ENCODE measurements at places on chromosomes 2 and 18. TPM values are rescaled to one million over a fixed set of nuclear protein-coding genes. Genes with fewer than 3 reads are reported as not detected.

The SYT4 gene
- polyA plus RNA-seq, result 0.43 TPM

DNA sequence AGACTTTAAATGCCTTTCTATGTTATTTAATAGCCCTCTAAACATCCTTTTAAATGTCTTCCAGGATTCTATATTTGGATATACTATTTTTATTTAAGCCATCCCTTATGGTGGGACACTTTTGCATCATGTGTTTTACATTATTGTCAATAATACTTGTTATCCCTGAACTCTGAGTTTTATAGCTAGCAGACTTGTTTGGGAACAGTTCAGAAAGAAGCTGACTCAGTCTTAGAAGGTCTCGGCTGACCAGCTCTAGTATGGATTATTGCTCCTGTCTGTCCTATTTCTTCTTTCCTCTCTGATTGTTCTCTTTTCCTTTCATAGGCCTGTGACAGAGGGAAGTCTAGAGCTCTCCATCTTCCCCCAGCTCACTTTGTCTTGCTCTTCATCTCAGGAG lies 77.3 kb upstream of the CXCR4 start:
- DNase-seq, result no peak

DNA sequence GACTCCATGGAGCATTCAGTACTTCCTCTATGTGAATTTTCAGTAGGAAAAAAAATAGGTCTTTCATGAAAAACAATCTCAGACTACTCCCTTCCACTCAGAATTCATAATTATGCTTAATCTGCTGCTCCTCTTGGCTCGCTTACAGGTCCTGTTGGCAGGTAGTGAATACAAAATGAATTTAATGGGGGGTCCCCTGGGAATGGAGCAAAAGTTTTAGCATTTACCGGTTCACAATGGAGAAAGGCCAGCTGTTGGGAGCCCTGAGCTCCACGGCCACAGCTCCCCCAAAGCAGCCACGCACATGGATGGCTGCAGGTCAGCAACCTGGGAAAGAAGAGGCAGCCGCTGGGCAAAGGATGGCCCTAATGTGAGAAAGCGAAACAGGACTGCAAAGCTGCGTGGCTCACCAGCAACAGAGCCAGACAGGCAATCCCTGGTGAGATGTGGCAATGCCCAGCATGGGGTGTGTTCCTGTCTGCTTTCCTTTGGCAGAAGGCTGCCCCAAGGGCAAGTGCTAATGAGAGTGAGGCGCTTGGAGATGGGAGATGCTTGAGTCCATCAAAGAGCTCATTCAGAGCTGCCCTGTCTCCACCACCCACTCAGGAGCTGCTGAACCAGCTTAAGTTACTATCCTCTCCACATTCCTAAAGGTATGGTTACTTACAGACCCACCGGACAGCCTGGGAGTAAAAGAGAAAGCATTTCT lies 447.4 kb downstream of the EPHA4 start:
- no peak for DNase-seq

DNA sequence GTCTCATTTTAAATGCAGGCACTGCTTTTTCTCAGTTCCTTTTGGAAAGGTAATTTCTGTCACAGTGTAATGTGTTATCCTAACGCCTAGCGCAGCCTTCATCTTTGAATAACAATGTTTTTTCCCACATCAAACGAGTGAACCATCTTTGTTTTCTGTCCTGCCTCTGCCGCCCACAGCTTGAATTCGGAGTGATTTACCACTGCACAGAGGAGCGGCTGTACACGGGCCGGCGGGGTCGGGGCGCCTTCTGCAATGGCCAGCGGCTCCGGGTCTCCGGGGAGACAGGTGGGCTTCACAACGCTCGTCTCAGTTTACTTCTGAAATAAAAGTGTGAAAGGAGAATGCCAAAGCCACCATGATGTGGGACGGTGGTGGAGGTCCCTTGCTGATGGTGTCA lies 32.8 kb downstream of the IMPA2 start:
- no peak for DNase-seq

- DNase-seq, result no peak
Observed at GRCh38 chr2:165294912-165295311, 55.7 kb downstream of the SCN2A start.

DNA sequence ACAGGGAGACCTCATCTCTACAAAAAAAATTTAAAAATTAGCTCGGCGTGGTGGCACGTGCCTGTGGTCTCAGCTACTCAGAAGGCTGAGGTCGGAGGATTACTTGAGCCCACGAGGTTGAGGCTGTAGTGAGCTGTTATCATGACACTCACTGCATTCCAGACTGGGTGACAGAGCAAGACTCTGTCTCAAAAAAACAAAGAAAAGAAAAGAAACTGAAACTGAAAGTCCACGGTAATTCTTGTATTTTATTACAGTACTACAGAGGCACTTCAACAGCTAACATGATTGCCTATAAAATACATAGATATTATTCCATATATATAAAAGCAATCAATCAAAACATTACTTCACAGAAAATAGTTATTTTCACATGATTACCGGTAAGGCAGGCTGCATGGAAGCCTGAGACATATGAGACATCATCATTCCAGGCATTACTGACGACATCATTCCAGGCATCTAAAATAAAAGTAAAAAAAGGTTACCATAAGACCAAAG lies 23.1 kb downstream of the PRPF40A start:
- no peak for DNase-seq

DNA sequence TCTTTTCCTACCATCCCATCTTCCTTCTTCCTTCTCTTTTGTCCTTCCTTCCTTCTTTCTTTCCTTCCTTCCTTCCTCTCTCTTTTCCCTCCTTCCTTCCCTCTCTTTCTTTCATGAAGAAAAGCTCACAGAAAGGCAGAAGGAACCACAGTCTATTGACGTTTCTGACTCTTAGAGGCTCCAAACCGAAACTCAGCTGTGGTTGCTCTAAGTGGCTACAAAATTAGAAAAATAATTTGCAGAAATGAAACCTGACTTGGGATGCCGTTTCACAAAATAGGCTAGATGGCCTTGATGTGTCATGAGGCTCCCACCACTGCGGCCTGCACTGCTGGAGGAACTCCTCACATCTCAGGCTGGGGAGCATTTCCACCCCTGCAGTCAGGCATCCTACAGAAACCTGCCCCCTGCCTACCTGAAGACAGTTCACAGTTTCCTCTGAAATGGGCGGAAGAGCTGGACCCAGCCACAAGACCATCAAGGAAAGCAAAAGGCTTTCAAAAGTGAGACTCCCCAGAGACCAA lies 165.6 kb downstream of the SMAD7 start:
- DNase-seq, result no peak

DNA sequence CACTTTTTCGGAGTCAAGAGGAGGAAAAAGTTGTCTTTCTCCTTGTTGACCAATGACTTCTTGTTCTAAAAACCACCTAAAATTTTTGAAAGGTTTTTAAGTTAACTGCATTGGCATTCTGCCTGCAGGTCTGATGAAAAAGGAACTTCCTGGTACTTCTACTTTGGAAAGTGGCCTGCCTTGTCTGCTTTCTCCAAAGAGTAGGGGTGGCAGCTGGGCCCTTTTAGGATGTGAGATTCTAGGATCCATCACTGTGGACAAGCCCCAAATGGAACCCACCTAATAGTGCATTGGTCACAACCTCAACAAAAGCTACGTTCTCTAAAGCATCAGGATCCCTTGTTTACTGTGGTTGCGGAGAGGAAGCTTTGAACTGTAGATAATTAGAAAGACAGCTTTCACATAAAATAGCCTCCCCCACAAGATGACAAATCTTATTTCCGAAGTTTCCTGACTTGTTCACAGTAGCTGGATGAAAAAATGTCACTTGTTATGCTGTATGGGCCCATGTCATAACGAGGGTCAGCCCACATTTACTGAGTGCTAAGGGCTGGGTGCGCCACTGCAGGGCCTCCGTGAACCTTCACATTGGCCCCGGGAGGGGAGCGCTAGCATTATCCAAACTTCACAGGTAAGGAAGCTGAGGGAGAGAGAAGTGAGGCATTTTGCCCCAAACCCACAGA lies 17.4 kb downstream of the ASPRV1 start:
- DNase-seq, result no peak

DNA sequence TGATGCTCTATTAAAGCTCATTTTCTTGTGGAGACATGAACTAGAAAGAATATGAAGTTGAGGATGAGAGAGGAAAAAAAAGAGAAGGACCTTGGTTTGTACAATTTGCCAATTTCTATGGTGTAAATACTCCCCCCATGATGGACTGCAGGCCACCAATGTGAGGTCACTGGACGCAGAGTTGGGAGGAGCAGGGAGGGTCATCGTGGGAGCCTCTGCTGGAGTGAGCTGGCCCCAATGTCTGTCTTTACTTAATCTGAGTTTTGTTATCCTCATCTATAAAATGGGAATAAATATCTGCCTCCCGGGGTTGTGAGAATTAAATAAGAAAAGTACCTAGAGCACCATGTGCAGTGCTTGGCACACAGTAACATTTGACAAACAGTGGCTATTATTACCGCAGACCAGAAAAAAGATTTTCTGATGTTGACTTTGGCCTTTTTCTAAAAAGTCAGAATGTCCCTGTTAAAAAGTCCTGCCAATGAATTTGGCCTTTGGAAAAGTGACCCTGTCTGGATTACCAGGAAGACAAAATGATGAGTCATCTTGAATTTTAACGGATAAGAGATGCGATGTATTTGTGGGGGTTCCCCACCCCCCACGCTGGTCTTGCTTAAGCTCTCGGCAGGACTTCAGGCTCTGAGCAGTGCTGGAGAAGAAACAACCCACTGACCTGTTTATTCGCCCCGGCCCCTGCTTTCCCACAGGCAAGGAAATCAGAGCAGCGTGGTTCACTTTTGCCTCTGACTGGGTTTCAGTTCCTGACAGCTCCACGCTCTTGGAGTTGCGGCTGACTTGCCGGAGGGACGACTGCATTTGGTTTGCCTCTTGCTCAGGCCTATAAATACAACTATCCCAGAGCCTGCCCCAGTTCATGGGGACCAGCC lies 50.3 kb upstream of the FOSL2 start:
- no peak for DNase-seq

The NUP35 gene
- polyA plus RNA-seq, result 27.8 TPM
